ENCODE measurements at places on chromosomes 7 and 10.

DNA sequence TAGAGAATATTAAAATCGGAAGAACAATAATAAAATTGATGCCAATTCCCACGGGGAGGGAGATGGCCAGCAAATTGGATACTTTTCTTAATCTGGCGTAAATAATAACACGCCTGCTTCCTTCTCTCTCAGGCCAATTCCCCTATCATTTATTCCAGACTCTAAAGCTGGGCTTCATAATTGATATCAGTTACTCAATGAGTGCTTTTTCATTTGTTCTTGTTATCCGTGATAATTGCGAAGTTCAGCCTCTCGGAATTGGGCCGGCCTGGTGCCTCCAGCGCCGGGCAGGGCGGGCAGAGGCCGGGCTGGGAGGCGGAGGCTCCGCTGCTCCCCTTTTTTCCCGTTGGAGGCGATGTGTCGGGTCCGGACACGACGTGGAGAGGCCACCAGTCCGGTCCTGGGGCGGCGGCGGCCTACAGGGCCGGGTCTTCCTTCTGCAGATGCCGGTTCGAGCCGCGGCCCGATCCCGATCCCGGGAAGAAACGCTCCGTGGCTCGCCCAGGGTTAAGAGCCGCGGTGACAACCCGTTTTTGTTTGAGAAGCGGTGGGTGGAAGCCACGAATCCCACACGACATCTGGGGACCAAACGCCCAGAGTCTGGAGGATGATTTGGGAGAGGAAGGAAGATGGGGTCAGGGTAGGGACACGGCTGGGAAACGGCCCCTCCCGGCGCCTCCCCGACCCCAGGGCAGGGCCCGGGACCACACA, 13.6 kb downstream of the UNCX start:
- DNase-seq, result no peak

- no peak for DNase-seq
Observed at GRCh38 chr10:99528494-99529441, 4.0 kb upstream of the NKX2-3 start.

- no peak for DNase-seq
Observed at GRCh38 chr10:113647812-113648211, 16.0 kb downstream of the NRAP start.

GRCh38 chr10:74991435-74991834, 120.0 kb upstream of the SAMD8 start:
- no peak for DNase-seq

DNA sequence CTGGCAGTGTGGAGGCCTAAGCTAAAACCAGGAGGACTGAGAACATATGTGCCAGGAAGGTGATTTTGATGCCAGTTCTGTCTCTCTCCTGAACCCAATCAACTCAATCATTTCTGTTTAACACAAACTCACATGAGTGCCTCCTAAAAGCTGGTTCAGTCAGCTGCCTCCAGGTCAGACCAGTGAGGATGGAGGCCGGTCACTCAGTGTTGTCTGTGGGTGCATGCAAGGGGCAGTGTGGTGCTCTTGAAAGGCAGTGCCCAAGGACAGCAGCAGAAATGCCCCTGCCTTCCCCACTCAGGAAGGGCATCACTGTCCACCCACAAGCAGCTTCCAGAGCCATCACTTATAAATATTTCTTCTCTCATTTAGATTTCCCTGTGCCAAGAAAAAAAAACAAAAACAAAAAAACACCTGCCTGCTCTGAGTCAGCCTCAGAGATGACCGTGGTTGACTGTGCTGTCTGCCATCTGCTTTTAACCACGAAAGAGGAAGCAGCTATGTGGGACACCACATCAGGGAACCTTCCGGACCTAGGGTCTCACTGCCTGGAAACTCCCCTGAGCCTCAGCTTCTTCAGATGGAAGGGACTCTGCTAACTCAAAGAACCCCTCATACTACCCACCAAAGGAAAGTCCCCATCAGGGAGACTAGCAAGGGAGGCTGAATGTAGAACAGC, 39.1 kb downstream of the VOPP1 start:
- peak; percentile 38 for DNase-seq

DNA sequence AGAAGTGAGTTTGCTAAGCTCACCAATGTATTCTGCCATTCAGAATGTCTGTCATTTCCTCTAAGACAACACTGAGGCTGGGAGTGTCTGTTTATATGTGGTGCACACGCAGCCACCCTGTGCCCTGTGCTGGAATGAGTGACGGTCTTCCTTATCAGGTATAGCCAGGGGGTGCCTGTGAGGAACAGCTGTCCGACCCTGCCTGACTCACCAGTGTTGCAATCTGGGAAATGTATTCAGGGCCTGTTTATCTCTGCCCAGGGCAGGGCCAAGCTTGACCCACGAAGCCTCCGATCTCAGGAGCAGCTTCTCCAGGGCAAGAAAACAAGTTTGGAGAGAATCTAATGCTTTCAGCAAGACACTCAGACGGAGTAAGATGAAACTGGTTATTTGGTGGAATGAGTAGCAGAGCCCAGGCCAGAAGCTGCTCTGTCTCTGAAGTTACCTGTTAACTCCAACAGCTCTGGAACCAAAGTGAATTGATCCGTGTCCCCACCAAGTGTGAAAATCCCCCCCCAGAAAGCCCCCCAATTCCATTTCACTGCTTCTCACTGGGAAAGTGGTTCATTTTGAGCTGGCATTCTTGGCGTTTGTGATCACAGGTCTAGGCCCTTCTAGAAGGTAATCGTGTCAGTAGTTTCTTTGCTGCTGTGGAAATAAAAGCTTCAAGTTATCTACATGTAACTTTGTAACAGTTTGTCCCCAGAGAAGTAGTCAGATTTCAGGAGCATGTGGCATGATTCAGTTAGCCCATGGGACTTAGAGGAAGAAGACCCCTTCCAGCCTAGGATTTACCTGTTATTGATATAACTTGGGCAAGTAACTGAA, 6.1 kb upstream of the UBE2H start:
- DNase-seq, result no peak

Data from NCI-H1694 (cell line).